CD4-positive, alpha-beta T cell treated with Interferon alpha-2 for 1 hour (primary cell): ENCODE measurements at places on chromosomes 16 and 17.

DNA sequence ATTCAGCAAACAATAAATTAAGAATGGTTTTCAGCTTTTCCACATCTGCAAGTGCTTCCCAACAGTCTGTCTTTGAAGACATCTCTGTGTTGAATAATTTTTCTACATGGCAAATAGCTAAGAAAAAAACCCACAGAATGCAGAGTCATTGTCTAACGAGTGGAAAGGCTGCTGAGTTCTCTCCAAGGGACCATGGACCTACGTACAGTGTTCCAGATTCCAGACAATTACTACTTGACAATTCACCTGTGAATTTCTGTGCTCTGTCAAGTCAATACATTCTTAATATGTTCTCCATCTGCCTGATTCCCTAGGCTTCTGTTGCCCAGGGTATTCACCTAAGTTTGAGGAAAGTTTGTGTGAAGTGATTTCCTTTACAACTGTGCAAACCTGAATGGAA is 83.8 kb upstream of the CA10 start:
- DNase-seq, result no peak

GRCh38 chr17:28554565-28554964 is 2.1 kb upstream of the UNC119 start:
- no peak for DNase-seq

- no peak for DNase-seq
These were observed 5.1 kb downstream of the KRT13 start for GRCh38 chr17:41500131-41500911.

DNA sequence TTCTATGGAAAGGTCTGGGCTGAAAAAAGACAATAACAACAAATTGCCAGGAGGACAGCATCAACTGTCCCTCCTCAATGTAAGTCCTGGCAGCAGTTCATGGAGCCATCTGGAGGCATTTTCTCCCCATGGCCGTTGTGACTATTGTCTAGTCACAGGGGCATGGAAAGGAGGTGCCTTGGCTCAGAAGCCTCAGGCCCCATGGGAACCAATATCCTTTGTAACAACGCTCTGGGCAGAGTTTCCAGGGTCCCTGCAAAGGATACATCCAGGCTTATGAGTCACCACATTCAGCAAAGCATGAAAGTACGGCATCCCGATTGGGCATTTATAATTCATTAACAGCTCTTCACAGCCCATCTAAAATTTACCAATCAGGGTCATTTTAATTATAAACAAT is 85.2 kb downstream of the GLG1 start:
- no peak for DNase-seq

- no peak for DNase-seq
These were observed 20.1 kb upstream of the CYLD start for GRCh38 chr16:50721549-50722404.

DNA sequence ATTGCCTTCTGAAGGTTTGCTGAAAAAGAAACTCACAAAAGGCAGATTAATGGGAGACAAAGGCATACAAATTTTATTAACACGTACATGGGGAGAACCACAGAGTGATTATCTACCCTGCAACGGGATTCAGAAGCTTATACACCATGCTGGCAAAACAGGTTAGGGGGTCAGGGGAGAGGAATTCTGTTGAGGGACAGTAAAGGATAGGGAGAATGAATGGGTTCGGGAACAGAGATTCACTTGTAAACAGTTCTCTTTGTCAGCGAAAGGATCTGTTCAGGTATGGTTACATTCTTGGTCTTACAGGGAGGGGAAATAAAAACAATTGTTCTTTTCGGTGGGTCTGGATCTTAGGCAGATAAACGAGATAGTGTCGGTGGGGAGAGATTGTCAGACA is 54.3 kb upstream of the B4GALNT2 start:
- no peak for DNase-seq

- DNase-seq, result peak; percentile 87
These were observed at the start of gene BRD7 for GRCh38 chr16:50368410-50369132. Gene BRD7 (minus strand): TSS chr16:50368988. CDS start chr16:50368774, 214 bp downstream.

GRCh38 chr16:81745704-81746558 is 33.2 kb upstream of the PLCG2 start:
- peak; percentile 84 for DNase-seq

GRCh38 chr17:50715471-50715870 is 3.9 kb upstream of the LUC7L3 start:
- no peak for DNase-seq

DNA sequence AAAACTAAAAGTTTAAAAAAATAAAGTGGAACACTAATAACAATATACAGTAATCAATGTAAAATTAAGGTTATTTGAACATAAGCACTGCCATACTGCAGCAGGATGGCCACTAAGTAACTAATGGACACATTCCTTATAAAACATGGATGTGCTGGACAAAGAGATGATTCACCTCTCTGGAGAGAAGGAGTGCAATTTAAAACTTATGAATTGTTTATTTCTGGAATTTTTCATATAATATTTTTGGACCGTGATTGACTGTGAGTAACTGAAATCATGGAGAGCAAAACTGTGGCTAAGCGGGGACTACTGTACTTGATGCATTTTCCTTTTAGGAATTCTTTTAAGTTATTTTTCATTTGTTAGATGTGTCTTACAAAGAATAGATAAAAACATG is 21.8 kb downstream of the CBFB start:
- no peak for DNase-seq

DNA sequence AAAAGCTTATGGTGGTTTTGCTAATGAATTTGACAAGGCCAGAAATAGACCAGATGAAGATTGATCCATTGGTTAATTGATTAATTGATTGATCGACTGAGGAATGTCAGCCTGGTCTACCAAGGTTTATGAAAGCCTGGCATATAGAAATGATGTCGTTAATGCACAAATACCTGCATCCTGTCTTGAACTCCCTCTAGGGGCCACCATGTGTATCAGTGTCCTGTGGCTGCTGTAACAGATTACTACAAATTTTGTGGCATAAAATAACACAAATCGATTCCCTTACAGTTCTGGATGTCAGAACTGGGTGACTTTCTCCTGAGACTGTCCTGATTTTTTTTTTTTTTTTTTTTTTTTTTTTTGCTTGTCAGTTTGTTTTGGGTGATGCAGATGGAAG is 553.2 kb downstream of the MAF start:
- no peak for DNase-seq

DNA sequence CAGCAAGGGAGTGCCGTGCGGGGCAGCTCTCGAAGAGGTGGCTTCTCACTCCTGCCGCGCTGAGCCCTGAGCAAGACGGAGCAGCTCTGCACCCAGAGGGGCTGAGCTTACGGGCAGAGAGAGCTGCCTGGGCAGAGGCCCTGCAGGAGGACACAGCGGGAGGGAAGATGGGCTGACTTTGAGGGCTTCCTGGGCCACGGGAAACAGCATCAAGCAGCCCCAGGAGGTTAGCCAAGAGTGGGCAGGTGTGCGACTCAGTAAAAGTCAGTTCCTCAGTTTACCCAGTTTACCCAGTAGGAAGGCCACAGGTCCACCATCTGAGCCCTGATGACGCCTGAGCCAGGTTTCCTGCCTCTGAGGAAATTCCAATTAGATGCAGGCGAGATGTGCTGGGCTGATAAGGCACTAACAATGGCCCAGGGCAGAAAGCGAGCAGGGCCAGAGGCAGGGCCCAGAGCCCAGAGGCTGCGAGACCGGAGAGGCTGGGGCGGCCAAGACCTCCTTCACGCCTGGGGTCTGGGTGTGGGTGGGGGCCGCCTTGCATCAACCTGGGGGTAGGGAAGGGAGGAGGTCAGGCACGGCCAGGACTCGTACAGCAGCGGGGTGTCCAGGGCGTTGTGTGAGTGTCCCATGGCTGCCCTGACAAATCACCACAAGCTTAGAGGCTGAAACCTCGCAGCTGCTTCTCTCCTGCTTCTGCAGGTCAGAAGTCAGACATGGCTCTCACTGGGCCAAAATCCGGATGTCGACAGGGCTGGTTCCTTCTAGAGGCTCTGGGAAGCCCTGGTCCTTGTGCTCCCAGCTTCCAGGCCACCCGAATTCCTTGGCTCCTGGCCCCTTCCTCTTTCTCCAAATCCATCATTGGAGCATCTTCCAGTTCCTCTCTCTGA is 32.0 kb upstream of the CIBAR2 start:
- DNase-seq, result no peak

DNA sequence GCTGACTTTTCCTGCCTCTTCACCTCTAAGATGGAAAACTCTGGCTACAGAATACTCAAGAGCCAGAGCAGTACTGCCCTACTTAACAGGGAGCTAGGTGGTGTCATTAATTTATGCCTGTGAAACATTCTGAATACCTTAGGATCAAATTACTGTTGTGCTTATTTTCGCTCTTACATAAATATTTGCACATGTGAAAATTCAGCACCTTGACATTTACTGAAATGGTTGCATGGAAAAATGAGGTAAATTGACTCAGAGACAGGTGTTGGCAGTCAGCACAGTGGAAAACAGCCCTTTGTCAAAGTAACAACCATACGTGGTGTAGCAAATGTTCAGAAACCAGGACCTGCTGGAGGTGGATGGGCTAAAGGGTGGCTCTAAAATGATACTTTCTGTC is 193.6 kb downstream of the CDH8 start:
- DNase-seq, result no peak

DNA sequence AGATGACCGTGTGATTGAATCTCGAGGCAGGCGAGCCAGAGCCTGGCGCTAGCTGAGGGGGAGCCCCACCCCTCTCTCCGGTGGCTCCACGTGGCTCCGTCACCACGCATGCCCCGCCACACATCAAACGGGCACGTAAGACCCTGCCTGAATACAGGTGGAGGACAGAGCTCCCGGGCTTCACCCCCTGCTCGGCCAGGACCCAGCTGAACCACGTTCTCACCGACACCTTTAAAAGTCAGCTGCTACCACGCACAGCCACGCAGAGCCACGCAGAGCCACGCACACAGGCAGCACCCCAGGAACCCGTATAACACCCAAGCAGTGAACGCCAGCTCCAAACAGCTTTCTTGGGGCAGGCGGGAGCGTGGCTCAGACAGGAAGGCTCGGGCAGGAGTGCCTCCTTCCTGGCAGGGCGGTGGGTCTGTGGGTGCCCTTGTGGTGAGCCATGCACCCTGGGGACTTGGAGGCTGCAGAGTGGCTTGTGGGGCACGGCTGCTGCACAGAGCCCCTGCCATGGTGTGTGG is 4.4 kb downstream of the TMEM204 start:
- no peak for DNase-seq

DNA sequence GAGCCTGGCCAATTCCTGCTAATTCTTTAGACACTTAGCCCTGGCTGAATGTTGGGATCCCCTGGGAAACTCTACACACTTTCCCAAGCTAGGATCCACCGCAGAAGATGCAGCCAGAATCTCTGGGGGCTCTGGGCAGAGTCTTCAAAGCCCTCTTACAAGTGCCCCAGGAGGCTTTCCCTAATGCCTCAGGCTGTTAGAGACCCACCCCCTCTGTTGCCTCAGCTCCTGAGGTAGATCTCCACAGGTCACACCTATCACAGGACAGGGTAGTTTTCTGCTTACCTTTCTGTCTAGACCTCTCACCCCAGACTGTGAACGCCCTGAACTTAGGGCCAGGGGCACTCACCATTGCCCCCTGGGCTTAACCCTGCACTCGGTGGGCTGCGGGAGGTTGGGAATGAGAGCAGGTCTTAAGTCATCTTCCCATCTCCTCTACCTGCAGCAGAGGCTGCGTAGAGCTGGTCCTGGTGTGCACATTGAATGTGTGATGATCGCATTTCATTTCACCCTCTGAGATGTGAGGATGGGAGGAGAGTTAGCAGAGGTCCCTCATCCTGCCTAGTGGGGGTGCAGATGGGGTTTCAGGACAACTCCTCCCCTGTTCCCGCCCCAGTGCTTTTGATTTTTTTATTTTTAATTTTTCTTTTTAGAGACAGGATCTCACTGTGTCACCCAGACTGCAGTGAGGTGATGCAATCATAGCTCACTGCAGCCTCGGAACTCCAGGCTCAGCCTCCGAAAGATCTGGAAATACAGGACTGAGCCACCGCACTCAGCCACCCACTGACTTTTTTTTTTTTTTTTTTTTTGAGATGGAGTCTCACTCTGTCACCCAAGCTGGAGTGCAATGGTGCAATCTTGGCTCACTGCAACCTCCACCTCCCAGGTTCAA is 89.0 kb upstream of the LHX1 start:
- no peak for DNase-seq

DNA sequence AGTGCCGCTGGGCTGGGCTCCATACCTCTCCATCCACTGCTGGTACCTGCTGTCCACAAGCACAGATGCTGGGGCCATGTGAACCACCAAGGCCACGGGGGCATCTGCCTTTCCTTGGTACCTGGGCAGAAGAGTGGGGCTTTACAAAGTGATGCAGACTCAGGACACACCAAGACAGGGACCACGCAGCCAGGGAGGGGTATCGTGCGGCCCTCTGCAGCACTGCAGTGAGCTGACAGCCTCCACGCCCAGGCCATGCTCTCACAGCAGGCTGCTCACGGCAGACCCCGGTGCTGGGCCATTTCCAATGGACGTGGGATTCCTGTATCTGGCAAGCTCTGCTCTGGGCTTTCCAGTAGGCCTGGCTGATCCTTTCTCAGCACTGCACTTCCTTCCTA is 14.4 kb downstream of the ELAC2 start:
- no peak for DNase-seq

DNA sequence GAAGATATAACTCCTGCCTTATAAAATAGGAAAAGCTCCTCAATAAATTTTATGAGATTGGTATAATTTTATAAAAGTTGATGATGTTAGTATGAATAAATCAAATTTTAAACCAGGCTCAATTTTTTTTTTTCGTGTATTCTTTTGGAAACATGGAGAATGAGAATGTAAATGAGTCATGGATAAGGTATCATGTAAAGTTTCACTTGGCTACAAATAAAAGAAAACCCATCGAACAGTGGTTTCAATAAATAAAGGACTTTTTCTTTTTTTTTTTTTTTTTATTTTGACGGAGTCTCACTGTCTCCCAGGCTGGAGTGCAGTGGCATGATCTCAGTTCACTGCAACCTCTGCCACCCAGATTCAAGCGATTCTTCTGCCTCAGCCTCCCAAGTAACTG is 67.3 kb downstream of the PHKB start:
- DNase-seq, result no peak

DNA sequence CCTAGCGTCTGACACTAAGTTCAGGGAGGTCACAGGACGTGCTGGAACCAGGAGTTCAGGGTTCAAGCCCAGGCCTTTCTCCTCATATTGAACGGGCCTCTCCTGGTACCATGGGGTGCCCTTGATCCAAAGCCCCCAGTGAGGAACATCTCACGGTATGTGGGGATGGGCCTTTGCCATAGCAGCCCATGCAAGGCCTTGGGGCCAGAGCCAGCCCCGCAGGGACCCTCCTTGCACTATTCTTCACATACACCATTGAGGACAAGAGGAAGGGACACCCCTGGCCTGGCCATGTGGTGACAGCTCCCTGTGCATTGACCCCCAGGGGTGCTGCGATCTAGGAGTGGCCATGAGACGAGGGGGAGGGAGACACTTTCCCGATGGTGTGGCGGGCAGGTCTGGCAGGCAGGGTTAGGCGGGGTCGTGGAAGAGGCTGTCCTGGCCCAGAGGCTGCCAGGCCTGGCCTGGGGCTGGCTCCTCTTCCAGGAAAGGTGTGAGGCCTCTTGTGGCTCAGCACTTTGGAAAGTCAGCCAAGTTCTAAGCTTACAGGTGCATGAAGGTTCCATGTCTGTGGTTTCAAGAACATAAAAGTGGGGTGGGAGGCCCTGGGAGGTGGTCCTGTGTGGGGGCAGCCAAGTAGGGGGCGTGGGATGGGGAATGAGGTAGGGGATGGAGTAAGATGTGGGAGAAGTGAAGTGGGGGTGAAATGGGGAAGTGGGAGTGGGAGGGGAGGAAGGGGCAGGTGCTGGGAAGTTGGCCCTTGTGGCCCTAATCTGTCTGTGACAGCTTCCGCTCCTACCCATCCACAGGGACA is 88.7 kb upstream of the CBX4 start:
- no peak for DNase-seq
